Stimulated activated CD4-positive, alpha-beta T cell treated with anti-CD3 and anti-CD28 coated beads, Interleukin-4, amount 100 ng/mL, for 1 hour (primary cell): ENCODE measurements at places on chromosomes 6 and 20.

DNA sequence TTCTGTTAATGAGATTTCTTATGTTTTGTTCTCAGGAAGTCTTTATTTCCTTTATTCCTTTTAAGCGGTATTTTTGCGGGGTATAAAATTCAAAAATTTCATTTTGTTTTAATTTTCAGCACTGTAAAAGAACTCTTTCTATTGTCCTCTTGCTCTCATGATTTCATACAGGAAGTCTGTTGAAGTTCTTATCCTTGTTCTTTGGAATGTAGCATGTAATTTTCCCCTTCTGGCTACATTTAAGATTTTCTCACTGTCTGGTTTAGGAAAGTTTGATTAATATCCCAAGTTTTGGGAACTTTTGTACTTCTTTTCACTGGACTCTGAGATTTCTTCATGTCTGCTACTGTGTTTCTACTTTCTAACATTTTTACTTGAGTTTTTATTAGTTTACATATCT, 581.4 kb upstream of the GJE1 start:
- DNase-seq: no peak

DNA sequence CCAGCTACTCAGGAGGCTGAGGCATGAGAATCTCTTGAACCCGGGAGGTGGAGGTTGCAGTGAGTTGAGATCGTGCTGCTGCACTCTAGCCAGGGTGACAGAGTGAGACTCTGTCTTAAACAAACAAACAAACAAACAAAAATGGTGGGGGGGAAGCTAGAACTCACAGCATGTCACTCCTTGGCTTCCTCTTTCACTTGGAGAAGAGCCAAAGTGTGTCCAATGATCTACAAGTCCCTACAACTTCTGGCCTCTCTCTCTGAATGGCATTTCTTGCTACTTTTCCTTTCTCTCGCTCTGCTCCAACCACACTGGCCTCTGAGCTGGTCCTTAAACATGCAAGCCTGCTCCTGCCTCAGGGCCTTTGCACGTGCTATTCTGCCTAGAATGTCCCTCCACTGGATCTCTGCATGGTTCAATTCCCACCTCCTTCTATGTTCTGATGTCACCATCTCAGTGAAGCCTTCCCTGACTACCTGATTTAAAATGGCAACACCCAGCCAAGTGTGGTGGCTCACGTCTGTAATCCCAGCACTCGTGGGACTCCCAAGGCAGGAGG, 8.1 kb downstream of the TLDC2 start:
- DNase-seq: no peak

DNA sequence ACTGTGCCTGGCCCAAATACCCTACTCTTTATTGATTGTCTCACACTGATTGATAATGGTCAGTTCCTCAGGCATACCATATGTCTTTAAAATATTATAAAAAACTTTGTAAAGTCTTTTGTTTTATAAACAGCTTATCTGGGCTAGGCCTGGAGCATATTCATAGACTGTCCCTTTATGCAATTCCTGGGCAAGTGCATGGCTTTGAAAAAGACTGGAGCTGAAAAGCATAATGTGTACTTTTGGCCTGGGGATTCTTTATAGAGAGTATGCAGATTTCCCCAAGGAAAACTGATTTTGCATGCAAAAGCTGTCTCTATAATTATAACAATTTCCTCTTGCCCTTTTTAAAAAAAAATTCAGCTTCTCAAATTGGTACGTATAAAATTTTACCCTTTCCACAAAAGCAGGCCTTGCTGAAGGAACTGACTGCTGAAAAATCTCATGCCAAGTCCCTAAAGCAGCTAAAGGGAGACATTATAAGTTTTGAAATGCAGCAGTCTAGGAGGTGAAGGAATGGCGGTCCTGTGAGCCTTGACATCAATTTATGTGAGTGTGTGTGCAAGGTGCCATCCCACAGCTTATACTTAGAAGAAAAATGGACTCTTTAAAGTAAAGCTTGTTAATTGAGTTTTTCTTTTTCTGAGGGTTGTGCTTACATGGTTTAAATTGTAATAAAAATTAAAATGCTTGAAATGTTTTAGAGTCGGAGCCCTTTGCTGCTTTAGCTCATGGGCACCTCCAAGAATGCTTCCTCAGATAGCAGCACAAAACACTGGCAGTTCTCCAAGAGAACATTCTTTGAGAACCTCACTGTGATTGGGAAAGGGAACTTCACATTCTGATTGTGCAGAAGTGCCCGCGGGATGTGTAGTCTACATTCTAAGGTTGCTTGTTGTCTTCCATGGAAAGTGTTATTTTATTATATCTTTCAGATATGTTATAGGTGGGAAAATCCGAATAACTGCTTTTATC, 43.9 kb downstream of the PLCB4 start:
- DNase-seq: no peak

DNA sequence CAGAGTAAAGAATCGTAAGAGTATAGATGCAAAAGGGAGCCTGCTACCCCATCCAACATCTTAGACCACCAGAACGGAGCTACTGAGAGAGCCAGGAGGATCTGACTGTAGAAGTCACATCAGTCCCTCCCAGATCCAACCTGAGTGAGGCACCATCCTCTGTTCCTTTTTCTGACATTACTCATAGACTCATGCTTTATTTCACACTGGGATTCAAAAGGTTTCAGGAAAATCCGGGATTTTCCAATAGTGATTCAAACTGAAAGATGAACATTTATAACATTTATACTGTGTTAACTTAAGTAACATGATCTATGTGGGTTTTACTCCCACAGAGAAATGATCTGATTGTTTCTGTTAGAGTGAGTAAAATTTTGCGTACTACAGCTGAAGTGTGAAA, 868.6 kb upstream of the GJE1 start:
- DNase-seq: no peak

DNA sequence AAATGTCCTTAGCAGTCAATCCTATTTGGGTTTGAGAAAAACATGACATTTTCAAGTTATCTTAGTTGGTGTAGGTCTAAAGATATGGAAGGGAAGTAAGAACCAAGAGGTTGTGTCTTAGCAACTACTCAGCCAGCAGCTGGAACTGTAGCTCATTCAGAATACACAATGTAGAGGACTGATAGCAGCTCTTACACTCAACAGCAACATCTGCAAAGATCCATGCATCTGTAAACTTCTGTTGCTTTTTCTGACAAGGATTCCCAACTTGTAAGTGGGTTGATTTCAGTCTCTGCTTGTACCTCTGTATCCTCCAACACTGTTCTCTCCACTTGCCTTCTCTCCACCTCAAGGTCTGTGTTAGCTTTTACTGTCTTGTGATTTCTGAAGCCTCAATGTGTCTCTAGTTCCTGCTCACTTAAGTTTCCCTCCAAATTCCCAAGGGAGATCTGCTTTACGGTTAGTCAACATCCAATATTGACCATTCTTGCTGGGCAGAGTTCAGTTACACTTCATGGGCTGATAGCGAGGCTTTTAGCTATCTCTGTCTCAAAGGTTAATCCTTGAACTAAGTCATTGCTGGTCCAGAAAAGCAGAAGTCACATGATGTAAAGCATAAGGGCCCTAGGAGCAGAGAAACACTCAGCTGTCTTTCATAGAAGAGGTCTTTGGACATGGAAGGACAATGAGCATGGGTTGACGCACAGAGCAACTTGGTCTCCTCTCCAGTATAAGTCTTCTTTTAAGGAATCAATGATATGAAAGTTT, 71.6 kb upstream of the LGSN start:
- no peak for DNase-seq

DNA sequence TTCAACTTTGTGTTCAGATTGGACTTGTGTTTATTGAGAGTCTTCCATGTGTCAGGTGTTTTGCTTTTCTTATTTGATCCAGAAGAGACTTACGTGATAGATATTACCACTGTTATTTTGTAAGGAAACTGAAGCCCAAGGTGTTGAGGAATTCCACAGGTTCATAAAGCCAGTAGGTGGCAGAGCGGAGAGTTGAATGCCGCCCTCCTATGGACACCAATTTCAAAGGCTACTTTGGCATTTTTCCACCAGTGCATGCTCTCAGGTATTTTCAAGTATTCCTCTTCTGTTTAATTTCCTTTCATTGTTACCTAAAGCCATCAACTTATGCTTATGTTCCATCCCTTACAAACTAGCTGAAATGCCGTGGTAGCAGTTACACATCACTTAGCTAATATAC, 14.0 kb upstream of the COL10A1 start:
- no peak for DNase-seq

GRCh38 chr6:6709106-6709505, 120.6 kb downstream of the LY86 start:
- no peak for DNase-seq

DNA sequence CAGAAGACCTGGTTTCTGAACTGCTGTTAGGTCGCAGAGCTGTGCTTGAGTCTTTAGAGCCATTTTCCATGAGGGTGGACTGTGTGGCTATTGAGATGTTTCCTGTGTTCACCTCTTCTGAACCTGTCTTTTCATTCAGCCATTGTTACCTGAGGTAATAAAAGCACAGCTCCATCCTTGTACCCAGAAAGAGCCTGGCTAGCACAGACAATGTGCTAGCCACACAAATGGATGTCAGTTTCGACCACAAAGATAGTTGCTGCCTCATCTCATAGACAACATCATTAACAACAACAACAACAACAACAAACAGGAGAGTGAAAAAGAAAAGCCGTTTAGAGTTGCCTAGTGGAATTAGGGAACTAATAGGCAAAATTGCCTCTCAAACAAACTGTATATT, 114.7 kb downstream of the MYO6 start:
- no peak for DNase-seq

DNA sequence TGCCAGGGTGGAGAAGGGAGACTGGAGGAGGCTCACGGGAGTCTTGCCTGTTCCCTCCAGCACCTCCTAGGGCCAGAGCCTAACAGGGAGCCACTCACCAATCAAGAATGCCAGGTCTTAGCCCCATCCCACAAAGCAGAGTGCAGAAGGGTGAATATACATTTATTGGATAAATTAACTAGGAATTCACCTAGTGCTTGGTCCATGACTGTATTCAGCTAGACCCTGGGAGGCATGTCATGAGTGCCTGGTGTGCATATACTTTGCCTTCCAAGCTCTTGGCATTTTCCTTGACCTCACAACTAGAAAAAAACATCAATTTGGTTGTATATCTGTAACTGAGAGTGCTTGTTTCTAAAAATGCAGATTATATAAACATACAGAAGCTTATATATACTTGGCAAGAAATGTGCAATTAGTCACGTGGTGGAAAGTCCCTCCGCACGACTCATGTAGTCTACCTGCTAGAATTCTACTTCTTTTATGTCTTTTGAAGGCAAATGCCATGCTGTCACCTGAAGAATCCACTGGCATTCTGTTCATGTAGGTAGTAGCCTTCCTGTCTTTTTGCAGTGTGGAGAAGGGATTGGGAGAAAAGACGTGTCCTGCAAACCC, 991.0 kb downstream of the KIF16B start:
- no peak for DNase-seq

GRCh38 chr6:132209351-132209750, 191.9 kb downstream of the MOXD1 start:
- DNase-seq: no peak

DNA sequence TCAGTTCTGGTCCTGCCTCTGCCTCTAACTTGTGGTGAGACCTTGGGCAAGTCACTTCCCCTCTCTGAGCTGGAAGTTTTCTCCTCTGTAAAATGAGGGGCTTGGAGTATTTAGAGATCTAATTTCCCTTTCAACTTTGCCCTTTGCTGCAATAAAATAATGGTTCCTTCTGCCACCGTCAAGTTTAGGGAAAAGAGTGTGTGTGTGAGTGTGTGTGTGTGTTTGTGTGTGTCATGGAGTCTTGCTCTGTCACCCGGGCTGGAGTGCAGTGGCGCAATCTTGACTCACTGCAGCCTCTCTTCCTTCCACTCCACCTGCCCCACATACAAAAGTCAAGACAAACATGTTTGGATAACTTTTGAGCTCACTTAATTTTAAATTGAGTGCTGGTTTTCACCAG, 39.2 kb upstream of the PIM1 start:
- no peak for DNase-seq

GRCh38 chr6:157695301-157696040, 127.6 kb upstream of the SNX9 start:
- DNase-seq: no peak
